ENCODE measurements at places on chromosomes 1 and 21. TPM values are rescaled to one million over a fixed set of nuclear protein-coding genes. Genes with fewer than 3 reads are reported as not detected.

SHISA4 gene
- 0.40 TPM for total RNA-seq

IVL gene
- not detected for total RNA-seq

EVA1C gene
- total RNA-seq = not detected

MFN2 gene
- total RNA-seq = 147 TPM
